ENCODE measurements at places on chromosomes 1 and 21.
A peak's percentile ranks its signal among the peaks of the same experiment; 100 is the strongest.

DNA sequence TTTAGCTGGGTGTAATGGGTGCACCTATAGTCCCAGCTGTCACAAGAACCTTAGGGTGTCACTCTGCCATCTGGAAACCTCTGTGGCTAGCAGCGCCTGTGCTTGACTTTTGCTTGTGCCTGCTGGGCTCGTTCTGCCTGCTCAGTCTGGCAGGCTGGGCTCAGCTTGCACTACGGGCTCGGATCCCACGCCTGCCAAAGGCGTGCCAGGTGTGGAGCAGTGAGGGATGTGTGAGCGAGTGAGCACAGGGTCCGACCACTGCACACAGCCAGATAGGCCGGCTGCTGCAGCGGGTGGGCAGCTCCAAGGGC lies 2.8 kb upstream of the LSM10 start:
- DNase-seq, result peak; percentile 66

DNA sequence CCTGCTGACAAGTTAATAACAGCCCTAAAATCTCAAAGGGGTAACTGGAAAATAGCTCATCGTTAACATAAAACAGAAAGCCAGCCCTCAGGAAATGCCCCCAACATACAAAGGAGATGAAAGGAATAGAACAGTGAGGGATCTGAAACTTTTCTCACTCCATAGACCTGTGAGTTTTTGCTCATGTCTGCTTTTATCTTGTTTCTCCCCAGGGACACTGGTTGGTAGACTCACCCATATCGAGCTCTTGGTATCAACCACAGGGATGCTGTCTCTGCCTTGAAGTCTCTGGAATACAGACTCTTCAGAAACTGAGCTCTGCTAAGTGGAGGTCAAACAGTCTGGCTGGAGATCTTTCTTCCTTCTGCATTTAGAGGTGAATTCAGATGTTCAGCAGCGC lies 77.4 kb upstream of the CAMK1G start:
- no peak for DNase-seq

GRCh38 chr1:211495584-211495983 lies 3.6 kb upstream of the RD3 start:
- no peak for DNase-seq

DNA sequence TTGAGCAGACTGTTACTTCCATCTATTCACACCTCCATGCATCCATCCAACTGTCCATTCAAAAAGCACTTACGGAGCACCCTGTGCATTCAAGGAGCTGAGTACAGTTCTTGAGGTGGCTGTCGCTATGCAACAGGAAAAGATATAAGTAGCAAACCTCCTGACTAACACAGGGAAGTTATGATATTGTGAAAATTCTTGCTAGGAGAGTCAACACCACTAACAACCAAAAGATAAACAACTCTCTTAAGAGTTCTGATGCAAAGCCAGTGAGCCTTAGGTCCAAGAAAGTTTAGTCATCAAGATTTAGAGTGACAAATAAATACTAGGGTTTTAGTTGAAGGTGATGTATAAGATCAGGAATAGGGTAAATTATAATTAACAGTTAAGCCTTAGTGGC lies 44.5 kb upstream of the TRIM45 start:
- no peak for DNase-seq

- peak; percentile 31 for DNase-seq
These were observed 653 bp downstream of the CASP9 start for GRCh38 chr1:15523104-15524020.

All from islet precursor cell (in vitro differentiated cells).